Activated T-cell treated with anti-CD3 and anti-CD28 coated beads for 24 hours (primary cell): ENCODE measurements at places on chromosomes 6 and 20.

- DNase-seq: no peak
Observed at GRCh38 chr20:57133926-57134650, 132.4 kb downstream of the BMP7 start.

DNA sequence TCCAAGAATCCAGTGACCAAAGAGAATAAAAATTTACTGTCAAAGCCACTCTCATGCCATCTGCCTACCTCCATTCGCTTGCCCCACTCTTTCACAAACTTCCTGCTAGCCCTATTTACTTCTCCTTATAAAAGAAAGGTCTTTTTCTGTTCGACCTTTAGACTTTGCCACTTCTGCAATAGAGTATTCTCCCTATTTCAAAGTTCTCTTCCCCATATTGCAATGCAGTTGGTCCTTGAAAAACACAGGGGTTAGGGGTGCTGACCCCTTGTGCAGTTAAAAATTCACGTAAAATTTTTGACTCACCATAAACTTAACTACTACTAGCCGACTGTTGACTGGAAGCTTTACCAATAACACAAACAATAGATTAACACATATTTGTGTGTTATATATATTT is 15.0 kb downstream of the CCN2 start:
- DNase-seq: no peak

- no peak for DNase-seq
Observed at GRCh38 chr20:40776466-40777457, 87.7 kb upstream of the MAFB start.

DNA sequence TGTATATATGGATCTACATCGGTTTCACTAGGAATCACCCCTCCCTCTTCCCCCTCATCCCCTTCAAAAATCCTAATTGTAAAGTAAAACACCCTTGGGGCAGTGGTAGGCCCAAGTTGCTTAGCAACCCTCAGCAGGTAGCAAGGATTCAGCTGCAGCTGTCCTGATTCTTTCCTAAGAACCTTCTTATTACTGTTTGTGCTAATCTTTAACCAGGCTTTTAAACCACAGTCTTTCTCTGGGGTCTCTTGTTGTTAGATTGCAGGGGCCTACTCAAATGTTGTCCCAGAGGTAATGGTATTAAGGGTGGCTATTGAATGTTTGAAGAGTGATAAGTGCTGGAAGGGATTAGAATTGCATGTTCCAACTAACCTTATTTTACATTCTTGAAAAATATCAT is 46.4 kb downstream of the PRL start:
- DNase-seq: no peak

DNA sequence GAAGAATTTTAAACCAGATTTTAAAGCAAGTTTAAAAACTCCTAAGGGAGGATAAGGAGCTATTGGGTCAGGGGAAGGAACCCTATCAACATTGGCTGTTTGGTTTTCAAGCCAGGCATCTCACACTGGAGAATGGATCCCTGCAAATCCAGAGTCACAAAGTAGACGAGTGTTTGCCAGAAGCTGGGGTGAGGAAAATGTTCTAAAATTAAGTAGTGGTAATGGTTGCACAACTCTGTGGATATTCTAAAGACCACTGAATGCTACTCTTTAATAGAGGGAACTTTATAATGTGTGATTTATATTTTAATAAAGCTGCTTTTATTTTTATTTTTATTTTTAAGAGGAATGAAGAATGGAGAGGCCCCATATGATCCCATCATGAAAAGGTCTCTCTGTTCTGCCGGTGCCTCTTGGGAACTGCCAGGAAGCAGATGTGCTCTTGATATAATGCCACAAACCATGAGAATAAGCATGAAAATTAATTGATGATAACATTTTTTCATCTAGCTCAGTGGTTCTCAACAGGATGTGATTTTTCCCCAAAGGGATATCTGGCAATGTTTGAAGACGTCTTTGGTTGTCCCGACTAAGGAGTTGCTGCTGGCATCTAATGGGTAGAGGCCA is 379.0 kb upstream of the CNR1 start:
- DNase-seq: no peak

DNA sequence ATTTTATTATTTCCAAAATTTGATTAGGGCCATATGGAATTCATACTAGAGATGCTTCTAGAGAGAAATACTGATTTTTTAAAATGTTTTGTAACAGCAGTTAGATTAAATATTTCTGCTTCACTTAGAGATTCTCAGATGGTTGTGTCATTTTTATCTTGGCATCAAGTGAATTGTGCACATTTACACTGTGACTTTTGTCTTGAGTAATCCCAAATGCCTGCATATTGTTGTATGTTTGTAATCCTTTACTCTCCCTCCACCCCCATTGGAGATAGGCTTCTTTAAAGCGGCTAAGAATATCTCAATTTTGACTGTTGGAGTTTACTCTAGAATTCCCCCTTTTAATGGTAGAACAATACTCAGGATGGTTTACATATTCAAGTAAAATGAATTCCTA is 19.0 kb downstream of the STX16 start:
- DNase-seq: no peak

GRCh38 chr20:51193066-51193772 is 170.3 kb upstream of the KCNG1 start:
- no peak for DNase-seq

GRCh38 chr6:72758901-72759300 is 137.0 kb downstream of the KCNQ5 start:
- DNase-seq: no peak
